Occipital lobe (tissue), 3 donors: ENCODE measurements at places on chromosomes 3 and 15.

GRCh38 chr15:70726753-70727152 is 36.6 kb downstream of the UACA start:
- DNase-seq, result no peak

- DNase-seq, result peak; percentile 53
Observed at GRCh38 chr3:43855674-43856299, 165.0 kb downstream of the ABHD5 start.

- DNase-seq, result no peak
Observed at GRCh38 chr15:83913034-83913632, 259.2 kb downstream of the ADAMTSL3 start.

- no peak for DNase-seq
Observed at GRCh38 chr15:37595426-37595970, 338.9 kb upstream of the TMCO5A start.

DNA sequence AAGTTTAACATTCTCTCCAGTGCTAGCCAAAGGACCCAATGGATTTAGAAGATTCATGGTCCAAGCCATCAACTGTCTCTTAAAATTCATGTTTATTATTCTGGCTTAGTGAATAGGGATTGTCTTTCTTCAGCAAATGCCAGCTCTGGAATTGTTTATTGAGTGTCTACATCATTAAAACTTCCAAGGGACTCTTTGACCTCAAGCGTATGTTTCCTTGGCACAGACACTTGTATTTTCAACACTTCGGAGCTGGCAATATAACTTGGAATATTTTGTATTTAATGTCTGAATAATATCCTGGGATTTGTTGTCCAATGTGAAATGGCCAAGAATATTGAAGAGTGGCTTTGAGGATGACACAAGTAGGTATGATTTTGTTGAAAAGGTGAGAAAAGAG is 204.2 kb downstream of the EPHA3 start:
- DNase-seq, result no peak
